CD4-positive, CD25-positive, alpha-beta regulatory T cell (primary cell): ENCODE measurements at places on chromosomes 2 and 18.

DNA sequence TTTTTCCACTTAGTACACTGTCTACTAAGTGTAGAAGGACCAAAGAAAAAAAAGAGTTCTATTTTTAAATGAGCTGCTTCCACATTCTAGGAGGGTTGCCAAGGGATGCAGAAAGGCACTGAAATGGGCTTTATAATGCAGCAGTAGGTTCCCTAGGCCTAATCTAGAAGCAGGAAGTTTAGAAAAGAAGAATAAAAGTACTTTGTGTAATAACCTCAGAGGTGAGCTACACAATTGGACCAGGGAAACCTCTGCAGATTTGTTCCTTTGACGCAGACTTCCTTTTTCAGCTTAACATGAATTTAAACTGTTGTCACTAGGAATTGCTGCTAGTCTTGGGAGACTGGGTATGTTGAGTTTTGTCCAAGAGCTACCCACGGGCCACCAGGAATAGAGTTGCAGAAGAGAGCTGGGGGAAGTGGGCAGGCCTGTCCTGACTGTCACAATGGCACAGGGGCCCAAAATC, 34.6 kb upstream of the RAB1A start:
- DNase-seq: no peak

GRCh38 chr2:16671760-16672159, 6.1 kb upstream of the CYRIA start:
- no peak for DNase-seq

GRCh38 chr2:120793682-120794403, 58.2 kb downstream of the GLI2 start:
- DNase-seq: no peak

DNA sequence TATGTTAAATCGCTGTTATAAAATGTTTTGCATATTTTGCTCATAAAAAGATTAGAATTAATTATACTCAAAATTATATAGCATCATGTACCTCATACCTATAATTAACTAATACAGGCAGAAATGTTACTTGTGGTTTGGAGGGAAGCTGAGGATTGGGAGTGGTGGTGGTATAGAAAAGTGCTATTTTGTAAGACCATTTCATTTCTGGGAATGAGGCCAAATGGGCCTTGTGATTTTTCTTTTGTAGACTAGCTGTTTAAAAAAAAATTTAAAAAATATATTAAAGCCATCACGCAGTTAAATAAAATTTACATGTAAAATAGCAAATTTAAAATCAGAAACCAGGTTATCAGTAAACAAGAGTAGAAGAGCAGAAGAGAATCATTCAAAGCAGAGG, 560.8 kb upstream of the FAM98A start:
- no peak for DNase-seq

DNA sequence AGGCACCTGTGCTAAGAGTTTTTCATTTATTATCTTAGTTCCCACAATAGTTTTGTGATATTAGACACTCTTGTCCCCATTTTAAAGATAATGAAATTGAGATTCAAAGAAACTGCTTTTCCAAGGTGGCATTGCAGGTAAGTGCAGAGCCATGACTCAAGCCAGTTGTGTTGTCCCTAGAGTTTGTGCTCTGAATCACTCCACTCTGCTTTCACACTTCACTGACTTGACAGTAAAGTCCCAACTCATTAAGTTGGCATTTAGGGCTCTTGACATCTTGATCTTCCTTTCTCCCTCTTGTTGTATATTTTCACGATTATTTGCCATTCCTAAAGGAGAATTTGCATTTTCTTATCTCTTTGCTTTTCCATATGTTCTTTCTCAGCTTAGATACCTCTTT, 114.3 kb downstream of the DIS3L2 start:
- no peak for DNase-seq

DNA sequence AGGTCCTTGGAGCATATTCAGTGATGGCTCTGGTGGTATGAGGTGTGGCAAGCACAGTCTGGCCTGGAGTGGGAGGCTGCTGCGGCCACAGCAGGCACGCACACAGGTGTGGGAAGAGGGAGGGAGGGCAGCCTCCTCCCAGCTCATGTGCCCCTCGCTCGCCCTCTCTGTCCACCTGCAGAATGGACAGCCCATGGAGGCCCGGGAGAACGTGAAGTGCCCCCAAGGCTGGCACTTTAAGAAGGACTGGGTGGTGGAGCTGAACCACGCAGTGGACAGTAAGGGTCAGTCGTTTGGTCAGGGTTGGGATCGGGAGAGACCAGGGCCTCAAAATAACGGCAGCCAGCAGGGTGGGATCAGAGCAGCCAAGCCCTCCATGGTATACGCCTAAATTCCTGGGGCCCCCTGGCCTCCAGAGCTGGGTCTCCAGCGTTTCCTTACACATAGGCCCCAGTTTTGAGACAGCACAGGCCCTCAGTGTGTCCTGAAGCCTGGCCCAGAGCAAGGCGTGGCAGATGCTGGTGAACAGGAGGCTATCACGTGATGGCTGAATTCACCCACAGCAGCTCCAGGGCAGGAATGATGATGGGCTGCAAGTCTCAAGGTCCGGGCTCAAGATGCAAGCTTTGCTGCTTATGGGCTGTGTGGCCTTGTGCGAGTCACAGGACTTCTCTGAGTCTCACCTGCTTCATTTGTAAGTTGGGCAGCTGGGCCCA, 47.9 kb downstream of the FER1L5 start:
- no peak for DNase-seq

- DNase-seq: no peak
Measured at GRCh38 chr18:5865521-5865920, 29.8 kb downstream of the TMEM200C start.

GRCh38 chr2:42562474-42563144, 5.8 kb upstream of the MTA3 start:
- DNase-seq: no peak

- no peak for DNase-seq
Measured at GRCh38 chr2:73700661-73701447, 36.3 kb downstream of the TPRKB start.

DNA sequence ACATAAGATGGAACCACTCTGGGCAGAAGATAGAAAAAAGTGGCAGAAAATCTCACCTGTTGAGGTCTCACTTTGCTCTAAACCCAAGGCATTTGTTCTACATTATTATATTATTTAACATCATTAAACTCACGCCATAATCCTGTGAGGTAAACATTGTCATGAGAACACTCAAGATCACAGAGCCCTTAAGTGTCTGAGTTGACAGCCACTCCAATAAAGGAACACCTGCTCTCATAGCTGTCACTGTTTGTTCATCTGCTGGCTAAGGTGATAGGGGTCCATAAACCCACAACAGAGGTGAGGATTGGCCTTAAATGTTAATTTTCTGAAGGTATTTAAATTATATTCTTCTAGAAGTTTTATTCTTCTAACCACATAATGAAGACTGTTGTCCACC, 439.7 kb downstream of the RIT2 start:
- no peak for DNase-seq

DNA sequence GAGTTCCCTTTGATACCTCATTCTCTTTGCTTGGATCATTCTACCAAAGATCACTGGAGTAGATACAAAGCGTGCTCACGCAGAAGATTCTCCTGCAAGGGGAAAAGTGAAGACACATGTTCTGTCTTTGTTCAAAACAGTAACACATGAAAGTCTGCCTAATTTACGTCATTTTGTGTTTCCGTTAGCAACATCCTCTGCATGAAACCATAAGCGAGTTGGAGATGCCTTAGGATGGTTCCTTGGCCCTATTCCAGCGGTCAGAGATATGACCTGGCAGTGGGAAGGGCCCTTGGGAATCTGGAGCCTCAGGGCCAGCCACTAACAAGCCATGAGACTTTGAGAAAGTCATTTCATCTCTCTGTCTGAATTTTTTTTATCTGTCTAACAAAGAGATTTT, 180.9 kb upstream of the TWIST2 start:
- no peak for DNase-seq

GRCh38 chr18:65746936-65747335, 3.9 kb upstream of the CDH7 start:
- no peak for DNase-seq

- no peak for DNase-seq
Measured at GRCh38 chr18:6495536-6495935, 80.8 kb upstream of the L3MBTL4 start.

GRCh38 chr18:5661179-5661578, 117.4 kb upstream of the EPB41L3 start:
- DNase-seq: no peak

DNA sequence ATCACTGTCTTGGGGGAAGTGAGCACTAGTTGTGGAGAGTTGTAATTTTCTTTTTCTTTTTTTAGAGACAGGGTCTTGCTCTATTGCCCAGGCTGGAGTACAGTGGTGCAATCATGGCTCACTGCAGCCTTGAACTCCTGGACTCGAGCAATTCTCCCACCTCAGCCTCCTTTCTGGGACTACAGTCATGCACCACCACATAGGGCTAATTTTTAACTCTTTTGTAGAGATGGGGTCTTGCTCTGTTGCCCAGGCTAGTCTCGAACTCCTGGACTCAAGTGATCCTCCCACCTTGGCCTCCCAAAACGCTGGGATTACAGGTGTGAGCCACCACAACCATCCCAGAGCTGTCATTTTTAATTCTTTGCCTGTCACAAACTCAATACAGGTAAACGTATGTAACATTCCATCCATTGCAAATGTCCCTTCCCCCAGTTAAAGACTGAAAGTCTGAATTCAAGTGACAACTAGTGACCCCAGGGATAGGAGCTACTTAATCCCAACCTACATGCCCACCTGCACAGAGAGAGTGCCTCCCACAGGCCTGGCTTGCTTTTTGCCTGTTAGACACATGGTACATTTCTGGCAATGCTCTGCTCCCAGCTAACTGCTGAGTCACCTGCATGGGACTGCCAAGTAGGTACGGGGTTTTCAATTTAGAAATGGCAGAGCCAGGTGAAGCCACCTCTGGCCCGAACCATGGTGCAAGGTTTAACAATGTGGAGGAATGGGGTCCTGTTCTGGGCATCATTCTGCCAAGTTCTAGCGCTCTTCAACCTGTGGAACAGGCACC, 60.6 kb downstream of the CYB5A start:
- no peak for DNase-seq

GRCh38 chr18:25604894-25605597, 253.1 kb upstream of the ZNF521 start:
- no peak for DNase-seq
